ENCODE measurements at places on chromosomes 13 and 19.

DNA sequence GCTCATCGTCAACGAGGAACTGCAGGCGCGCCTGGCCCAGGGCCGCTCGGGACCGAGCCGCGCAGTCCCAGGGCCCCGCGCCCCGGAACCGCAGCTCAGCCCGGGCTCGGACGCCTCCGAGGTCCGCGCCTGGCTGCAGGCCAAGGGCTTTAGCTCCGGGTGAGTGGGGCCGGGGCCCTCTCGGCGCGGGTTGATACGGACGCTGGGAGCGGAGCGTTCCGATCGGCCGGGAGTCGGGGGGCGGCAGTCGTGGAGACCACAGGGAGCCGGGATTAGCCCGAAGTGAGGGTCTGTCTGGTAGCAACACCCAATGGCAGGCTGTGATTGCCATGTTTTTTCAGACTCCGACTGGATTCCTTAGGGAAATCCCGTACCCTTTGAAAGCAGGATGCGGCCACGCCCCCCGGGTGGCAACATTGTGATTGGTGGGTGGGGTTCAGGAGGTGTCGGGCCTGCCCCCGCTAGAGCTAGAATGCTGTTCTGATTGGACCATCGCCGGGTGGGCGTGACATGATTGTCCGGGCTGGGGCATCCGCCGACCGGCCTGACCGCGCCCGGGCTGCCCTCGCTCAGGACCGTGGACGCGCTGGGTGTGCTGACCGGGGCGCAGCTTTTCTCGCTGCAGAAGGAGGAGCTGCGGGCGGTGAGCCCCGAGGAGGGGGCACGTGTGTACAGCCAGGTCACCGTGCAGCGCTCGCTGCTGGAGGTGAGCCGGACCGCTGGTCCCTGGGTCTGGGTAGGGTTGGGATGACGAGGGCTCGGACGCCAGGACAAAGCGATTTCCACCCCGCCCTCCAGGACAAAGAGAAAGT lies 11.3 kb downstream of the EPS8L1 start:
- peak; percentile 59 for DNase-seq

DNA sequence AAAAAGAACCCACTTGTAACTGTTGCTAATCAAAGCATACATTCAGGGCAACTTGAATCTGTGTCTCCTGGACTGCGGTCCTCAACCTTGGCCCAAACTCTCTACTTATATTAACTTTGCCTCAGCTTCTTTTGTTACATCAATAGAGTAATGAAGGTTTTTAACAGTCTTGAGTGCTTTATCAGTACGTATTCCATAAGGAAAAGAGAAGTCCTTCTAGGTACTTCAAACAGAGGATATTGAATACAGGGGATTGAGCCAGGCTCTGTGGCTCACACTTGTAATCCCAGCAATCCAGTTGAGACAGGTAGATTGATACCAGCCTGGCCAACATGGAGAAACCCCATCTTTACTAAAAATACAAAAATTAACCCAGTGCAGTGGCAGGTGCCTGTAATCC lies 1.2 kb upstream of the EPS15L1 start:
- no peak for DNase-seq

DNA sequence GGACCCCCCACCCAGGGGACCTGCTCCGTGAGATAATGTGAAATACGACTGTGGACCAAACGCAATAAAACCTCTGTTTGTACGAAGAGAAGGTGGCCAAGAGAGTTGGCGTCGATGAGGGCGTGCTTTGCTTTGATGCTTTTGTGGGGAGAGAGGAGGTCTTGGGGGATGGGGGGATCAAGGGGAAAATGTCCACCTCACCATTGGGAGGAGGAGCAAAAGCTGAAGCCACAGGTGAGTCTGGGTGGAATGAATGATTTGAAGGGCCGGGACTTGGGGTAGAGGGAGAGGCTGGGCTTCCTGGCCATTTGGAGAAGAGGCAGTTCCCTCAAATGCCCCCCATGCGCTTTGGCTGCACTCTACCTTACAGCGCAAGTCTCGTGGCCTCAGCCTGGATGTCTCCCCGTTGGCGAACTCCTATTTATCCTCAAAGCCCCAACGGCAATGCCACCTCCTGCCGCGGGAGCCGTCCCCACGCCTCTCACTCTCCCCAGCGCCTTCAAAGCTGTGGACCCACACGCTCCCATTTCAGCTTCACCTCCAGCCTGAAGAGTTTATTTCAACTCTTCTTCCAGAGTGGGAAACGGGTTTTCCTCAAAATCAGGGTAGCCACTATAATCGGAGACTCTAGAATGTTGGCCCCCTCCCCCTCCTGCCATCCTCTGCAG lies 795 bp upstream of the ABCA7 start:
- DNase-seq = no peak

- no peak for DNase-seq
Observed at GRCh38 chr13:27574661-27575060, 45.7 kb downstream of the LNX2 start.

DNA sequence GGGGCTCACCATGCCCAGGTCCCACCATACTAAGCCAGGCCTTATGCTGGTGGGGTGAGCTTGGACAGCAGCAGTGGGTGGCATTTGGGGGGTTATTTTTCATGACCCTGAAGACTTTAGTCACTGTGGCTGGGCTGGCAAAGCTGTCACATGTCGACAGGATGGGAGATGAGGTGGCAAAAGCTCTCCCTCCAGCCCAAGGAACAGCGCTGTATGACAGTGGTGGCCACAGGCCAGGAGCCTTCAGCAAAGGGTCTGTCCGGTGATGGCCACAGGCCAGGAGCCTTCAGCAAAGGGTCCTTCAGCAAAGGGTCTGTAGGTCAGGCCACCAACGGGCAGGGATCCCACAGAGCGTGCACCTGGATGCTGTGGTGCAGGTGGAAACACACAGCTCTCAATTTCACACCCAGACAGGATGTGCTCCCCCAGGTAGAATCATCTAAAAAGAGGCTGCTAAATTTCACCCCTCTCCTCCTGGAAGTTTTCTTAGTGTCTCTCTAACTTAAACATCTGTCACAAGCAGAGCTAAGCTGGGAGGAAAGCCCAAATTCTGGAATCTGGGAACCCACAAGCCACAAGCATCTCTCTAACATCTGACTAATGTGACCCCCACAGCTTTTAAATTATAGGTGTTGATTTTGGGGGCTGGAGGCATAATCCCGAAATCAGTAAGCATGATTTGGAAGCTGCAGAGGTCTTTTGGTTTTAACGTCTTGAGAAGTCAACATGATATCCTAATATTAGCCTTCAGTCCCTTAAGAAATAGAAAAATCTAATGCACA lies 23.0 kb downstream of the COL4A1 start:
- DNase-seq = no peak

- no peak for DNase-seq
Observed at GRCh38 chr13:20331949-20332348, 99.8 kb upstream of the GJB6 start.

DNA sequence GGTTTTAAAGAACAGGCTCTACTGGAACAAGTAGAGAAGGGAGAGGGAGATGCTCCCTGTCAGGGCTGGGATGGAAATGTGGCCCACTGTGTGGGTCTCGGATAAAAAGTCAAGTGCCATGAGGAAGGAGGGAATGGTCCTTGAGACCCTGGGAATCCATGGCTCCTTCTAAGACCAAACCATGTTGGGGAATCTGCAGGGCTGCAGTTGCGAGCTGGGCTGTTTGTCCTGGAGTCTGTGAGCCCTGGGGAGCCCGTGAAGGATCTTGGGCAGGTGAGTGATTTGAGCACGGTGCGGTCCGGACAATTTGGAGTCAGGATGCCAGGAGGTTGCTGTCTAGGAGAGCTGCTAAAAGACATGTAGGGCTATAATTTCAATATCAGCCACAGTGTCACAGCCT lies 359.4 kb downstream of the FGF9 start:
- no peak for DNase-seq

DNA sequence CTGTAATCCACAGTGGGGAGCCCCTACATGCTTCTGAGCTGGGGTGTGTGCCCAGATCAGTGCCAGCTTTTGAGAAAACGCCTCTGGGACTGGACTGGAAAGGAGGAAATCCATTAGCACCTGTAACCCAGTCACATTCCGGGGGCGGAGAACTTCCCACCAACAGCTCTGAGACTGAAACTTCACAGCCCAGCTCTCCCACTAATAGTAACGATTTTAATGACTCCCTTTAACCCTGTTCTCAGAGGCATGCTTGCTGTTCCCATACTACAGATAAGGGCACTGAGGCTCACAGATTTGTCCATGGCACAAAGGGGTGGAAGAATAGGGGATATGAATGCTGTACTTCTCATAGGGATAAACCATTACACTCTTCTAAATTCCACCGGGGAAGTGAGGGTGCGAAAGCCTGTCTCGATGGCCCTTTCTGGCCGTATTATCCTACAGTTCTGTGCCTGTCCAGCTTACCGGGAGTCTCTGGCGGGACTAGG lies 851 bp downstream of the FBXO46 start:
- no peak for DNase-seq

DNA sequence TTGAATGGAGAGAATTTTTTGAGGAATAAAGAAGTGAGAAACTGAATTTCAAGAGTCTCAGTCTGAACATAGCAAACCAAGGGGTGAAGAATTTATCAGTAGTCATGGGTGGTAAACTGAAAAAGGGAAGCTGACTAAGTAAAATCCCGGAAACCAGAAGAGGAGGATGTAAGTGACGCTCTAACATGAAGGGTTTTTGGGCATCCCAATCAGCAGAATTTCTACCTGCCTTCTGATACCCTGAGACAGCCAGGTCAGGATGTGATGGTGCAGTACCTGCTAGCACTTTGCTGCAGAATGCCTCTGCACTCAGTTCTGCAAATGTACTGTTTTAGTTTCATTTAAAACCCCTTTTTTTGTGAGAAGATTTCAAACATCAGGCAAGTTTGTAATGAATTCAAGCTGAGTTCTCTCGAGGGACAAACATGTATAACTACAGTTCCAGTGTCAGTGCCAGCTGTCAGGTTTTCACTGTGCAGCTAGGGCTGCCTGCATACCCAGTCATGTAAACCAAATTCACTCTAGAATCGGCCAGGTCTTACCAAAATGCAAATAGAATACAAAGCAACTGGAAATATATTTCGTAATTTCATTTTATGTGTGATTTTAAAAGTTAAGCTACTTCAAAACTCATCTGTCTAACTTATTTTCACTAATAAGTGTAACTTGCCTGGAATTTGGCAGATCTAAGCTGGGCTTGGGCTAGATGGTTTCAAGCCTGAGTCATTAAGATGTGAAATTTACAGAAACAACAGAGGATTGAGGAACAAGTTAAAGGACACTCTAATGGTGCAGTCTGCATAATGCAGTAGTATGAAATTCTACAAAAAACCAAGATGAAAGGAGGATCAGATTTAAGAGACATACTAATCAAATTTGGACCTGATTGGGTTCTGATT lies 13.8 kb downstream of the METTL21C start:
- no peak for DNase-seq

GRCh38 chr19:53908106-53908934 lies 758 bp upstream of the CACNG7 start:
- DNase-seq = peak; percentile 57

DNA sequence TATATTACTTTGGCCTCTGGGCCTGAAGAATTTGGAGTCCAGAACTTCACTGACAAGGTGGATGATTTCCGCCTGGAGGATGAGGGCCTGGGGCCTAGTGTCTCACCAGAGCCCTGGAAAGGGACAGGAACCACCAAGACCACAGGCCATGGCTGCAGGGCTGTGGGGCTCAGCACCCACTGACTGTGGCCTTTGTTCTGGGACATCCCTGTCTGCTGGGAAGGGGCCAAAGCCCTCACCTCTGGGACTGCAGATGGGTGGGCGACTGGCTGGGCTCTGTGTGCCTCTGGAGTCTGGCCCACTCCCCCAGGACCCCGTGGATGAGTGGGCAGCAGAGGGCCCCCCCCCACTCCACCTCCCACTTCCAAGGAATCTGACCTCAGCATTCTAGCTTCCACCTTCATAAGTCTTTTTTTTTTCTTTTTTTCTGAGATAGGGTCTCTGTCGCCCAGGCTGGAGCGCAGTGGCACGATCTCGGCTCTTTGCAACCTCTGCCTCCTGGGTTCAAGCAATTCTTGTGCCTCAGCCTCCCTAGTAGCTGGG lies 20.3 kb downstream of the CHST8 start:
- no peak for DNase-seq

GRCh38 chr13:23743278-23744076 lies 145.7 kb downstream of the MIPEP start:
- no peak for DNase-seq

DNA sequence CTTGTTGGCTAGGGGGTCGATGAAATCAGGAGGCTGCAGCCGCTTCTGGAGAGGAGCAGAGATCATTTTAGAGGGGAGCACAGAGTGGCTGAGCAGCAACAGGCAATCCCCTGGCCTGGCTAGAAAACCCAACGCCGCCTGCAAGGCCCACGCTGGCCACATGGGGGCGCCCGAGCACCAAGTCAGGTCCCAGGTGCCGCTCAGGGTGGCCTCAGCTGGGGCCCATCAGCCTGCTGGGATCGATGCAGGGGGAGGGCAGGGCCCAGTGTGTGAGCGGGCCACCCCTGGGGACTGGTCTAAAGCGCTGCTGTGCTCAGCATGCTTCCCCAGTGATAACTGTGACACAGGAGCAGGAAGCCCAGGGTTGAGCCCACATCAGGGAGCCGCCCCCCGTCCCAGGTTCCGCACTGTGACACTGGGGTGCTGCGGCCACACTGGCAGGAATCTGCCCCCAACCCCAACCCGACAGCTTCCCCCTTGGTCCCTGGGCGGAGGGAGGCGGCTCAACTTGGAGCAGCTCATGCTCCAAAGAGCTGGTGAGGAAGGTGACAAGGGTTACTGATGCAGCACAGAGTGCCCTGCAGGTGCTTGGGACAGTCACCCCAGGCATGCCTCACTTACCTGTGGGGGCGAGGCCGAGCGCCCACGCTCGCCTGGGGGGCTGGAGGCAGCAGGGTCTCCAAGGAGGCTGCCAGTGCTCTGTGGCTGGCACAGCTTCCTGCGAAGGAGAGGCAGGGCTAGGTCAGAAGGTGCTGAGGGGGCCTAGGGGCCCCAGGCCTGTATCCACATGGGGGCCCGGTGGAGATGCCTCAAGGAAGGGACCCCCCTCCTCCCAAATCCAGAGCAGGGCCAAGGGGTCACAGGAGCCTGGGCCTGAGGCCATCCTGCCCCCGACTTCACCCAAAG lies 13.3 kb upstream of the ISYNA1 start:
- peak; percentile 85 for DNase-seq

DNA sequence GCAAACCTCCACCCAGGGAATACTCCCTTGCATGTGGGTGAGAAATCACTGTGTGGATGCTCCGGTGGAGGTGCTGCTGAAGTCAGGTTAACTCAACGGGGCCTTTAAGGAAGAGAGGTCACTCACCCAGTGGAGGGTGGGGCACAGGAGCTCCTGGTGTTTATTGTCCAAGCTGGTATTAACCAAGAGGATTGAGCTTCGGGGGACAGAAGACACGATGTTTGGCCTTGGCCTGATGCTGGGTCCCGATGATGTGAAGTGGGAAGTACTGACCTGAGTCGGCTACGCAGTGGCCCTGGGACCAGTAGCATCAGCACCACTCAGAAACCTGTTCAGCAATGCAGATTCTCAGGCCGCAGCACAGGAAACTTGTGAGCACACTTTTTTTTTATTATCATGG lies 85.7 kb upstream of the WASF3 start:
- no peak for DNase-seq

GRCh38 chr19:57342582-57342981 lies 8.5 kb upstream of the ZNF304 start:
- no peak for DNase-seq

GRCh38 chr19:35642798-35643254 lies 1.3 kb downstream of the ETV2 start:
- no peak for DNase-seq
